Fibroblast of the conjunctiva (primary cell): ENCODE measurements at places on chromosomes 4 and X.
A peak's percentile ranks its signal among the peaks of the same experiment; 100 is the strongest.

- DNase-seq, result no peak
Measured at GRCh38 chr4:302381-302780, 2.9 kb downstream of the ZNF732 start.

GRCh38 chr4:101156619-101157310 is 190.6 kb downstream of the PPP3CA start:
- DNase-seq, result no peak

- DNase-seq, result no peak
Measured at GRCh38 chr4:164318350-164318749, 435.6 kb upstream of the SMIM31 start.

DNA sequence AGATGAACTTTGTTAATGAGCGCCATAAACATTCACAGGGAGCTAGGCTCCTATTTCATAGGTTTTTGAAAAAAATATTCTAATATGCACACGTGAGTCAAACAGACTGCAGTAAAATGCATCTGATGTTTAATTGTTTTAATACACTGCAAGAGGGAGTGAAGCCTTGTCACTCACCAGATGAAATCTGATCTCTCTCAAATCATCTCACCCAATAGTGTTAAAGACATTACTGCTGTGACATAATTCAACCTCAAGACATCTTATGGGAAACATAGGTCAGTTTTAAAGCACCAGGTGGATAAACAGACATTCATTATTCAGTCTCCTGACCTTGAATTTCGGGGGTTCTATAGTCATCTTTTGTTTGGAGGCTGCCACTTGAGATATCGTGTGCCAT is 148.3 kb downstream of the MAML3 start:
- DNase-seq, result no peak

DNA sequence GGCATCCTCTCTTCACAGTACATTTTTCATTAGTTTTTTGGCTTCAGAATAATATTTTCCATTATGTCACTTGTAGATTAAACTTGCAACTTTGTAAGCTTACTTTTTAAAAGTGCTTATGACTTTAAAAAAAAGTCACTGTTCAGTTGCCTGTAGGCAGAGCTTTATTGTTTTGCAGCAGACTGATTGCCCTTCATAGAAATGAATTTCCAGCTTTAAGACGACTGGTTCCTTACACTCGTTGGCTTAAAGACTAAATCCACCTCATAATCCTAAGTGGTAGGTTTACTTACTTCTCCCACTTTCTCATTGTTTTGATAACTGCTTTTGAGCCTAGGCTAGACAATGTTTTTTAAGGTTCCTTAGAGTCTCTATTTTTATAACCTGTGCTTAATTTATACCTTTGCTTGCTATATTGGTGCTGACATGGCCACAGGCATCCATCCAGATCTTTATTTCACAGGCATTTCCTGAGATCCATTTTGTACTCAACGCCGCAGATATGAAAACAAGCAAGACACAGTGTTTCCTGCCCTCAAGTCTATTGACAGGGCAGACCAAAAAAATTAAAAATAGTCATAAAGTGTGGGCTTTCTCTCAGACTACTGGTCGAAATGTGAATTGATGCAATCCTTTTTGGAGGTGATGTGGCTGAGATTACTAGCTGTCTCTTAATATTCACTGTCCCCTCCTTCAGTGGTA is 12.6 kb upstream of the IL13RA2 start:
- DNase-seq, result no peak

DNA sequence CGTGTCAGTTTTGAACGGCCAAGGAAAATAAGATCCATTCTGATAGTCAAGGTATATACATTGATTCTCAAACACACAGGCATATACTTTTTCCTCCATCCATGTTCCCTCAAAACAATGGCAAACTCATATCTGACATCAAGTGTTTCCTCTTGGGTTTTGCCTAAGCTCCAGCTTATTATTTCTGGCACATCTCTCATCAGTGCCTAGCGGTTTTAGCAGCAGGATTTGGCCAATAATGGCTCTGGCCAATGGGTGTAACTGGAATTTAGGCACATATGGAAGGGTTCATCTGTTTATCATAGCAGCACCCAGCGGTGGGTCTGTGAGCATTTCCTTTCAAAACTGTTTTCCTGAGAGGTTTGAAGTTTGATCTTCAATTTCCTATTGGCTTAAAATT is 161.6 kb upstream of the TLL1 start:
- DNase-seq, result peak; percentile 22

- no peak for DNase-seq
Measured at GRCh38 chr4:150264595-150265161, 186.4 kb downstream of the DCLK2 start.

- DNase-seq, result no peak
Measured at GRCh38 chr4:1632109-1633104, 51.7 kb downstream of the FAM53A start.

DNA sequence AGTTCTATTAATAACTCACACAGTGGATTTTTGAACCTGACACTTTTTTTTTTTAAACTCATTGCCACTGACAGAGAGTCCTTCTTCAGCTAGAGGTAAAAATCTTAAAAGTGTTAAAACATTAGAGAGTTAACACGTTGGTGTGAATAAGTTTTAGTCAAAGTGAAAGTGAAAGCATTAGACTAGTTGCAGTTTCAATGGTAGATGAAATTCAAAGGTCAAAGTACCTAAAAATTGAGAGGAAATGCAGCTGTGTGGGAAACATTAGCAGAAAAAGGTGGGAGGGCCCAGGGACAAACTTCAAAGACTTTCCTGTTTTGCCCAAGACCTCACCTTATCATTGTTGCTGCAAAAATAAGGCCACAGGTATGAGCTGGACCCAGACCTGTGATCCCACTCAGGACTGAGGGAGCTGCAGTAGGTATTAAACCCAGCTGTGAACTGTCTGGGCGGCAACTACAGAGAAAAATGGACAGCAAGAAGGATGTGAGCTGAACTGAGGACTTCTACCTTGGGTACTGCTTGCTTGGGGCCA is 17.6 kb upstream of the GABRA4 start:
- DNase-seq, result no peak

DNA sequence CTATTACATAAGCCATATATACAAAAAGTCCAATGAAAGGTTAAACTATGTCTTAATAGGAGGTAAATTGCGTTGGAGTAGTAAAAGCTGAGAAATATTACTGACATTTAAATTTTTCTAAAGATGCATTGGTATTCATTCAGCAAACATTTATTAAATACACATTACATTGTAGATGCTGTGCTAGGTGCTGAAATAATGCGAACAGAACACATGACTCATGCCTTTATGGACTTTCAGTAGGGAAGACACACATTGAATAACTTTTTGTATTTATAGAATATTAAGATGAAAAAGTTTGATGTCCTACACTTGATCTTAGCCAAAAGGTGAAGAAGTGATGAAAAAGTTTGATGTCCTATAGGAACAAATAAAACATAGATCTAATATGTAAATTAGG is 871.1 kb upstream of the SLIT2 start:
- no peak for DNase-seq

GRCh38 chr4:141004823-141005222 is 128.4 kb downstream of the RNF150 start:
- DNase-seq, result no peak

GRCh38 chr4:1772853-1773538 is 20.1 kb upstream of the FGFR3 start:
- no peak for DNase-seq
